ENCODE measurements at places on chromosomes 7 and 10.

- DNase-seq = no peak
These were observed 97.0 kb upstream of the PPIF start for GRCh38 chr10:79250259-79250658.

DNA sequence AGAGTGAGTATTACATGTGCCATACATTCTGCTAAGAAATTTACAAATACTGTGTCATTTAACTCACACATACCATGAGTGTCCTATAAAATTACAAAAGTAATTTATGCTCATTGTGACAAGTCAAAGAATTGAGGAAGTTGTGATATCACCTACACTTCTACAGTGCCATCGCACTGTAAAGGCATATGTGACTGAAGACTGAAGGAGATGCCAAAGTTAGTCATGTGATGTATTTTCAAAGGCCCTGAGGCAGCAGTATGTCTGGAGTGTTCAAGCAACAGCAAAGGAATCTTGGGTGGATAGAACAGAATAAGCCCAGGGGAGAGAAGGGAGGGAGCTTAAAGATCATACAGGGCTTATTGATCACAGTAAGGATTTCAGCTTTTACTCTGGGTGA lies 176.8 kb downstream of the WNT2 start:
- DNase-seq = peak; percentile 42

DNA sequence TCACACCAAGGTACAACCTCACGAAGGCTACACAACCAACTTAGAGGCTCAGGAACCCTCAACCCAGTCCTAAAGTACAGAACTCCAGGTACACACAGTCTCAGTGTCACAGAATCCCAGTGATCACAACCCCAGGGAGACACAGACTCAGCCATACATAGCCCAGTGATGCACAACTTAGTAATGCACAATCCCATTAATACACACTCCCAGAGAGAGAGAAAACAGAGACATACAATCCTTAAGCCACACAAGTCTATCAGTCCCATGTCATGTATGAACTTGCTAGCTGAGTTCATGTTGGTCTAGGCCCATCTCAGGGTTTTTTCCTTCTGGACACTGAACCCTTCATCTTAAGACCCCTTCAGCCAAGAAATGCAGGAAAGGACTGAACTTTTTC lies 4.6 kb downstream of the KCNIP2 start:
- no peak for DNase-seq

DNA sequence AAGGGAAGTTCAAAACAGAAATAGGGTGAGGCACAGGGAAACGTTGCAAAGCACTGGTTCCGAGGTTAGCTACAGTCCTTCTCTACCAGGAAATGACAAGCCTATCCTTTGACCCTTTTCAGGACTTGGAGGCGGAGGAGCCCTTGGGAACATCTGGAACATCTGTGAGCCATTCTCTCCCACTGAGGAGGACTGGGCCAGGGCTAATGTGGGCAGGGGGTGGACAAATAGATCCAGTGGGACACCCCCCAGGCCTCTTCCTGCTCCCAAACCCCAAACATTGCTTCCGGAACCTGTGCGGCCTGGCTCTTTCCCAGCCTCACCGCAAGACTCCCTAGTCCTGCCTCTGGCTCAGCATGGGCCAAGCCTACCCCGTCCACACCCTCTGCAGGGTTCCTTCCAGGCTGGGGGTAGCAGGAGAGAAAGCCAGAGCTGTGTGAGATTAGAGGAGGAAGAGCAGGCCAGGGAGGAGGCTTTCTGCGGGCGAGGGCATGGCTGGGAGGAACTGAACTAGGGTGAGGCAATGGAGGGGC lies 36.5 kb downstream of the GHRHR start:
- DNase-seq = no peak

- no peak for DNase-seq
These were observed 70.8 kb downstream of the TCF7L2 start for GRCh38 chr10:113020838-113021237.

- DNase-seq = no peak
These were observed 191.7 kb downstream of the CXCL12 start for GRCh38 chr10:44193166-44193565.

GRCh38 chr10:12476656-12477055 lies 127.3 kb downstream of the CAMK1D start:
- no peak for DNase-seq

DNA sequence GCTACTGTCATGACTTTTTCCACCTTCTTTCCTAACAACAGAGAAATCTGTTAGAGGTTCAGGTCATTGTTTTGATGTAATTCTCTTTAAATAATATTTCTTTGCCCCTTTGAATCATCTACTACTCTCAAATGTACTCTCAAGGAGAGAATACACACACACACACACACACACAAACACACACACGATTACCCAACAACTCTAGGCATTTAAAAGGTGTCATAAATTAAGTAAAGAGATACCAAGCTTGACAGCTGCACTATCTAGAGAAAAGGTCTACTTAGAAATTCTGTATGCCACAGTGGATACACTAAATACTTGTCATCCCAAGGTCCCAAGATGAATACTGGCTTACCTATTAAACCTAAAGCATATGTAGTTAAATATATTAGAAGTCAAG lies 4.8 kb downstream of the PANK1 start:
- DNase-seq = no peak

- DNase-seq = peak; percentile 53
These were observed 16.2 kb upstream of the NME8 start for GRCh38 chr7:37832194-37832593.

DNA sequence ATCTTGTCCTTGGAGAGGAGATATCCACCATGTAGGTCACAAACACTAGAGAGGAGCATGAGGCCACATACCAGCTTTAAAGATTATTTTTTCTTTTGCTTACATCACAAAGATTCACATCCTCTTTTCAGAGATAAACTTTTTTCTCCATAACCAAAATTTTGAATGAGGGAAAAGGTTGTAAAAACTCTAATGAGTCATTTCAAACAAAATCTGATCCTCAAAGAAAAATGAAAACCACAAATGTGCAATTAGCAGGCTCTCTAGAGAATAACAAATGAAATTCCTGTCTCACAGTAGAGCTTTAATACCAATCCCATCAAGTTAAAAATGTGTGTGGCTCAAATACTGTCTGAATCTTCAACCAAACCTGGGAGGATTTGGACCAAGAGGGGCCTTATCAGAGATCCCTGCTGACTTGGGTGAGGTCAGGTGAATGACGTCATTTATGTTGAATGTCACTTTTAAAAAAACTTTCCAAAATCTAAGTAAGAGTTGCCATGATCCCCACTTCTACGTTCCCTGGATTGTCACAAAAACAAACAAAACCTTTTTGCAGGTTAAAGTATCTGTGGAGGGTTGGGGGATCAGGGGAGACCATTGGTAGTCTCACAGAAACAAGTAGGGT lies 261.5 kb upstream of the NPSR1 start:
- DNase-seq = no peak

DNA sequence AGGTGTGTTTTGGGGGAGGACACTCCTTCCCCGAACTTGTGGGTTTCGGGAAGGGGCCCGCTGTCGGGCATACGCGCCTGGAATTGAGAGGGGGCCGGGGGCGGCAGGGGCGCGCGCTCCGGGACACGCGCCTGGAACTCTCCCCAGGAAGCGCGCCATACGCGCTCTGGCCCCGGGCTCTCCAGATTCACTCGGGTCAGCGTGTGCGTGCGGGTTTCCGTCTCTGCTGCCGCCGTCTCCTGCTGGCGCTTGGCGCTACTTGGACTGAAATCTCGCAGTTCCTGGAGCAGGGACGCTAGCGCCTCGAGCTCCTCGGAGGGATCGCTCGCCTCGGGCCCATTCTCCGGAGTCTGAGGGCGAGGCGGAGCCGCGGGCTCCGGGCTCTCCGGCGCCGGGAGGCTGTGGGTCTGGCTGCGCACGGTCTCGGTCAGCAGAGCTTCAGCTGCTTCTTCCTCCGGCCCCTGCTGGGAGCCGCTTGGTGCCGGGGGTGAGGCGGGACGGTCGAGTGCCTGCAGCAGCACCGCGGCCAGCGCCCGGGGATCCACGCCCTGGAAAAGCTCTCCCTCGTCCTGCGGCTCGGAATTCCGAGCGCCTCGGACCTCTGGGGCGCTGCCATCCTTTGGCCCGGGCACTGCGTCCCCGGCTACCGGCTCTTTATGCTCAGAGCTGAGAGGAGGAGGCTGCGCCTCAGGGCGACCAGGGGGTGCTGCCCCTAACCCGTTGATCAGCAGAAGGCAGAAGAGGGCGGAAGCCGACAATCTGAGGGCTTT lies 1.1 kb downstream of the VGF start:
- no peak for DNase-seq

- no peak for DNase-seq
These were observed 110.7 kb upstream of the CARD11 start for GRCh38 chr7:3154317-3154716.

DNA sequence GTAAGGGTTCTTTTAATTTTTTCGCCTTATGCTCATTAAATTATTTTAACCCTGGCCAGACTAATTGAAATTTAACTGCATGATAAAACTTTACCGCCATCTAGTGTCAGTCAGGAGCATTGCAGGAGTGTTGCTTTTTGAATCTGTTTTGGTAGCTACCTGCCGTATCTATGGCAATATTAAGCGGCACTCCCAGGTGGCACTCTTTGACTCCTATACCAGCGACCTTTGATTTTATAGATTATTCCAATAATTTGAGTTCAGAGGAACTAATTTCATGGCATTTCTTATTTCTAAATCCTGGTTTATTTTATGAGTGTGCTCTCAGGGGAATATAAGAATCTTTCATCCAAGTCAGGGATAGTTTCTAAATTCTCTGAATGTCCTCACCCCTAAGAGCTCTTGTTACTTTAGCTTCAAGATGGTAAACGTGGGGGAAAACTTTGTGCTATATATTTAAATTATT lies 198.9 kb downstream of the REEP3 start:
- DNase-seq = peak; percentile 52

GRCh38 chr7:87178320-87178719 lies 26.1 kb downstream of the DMTF1 start:
- no peak for DNase-seq

GRCh38 chr10:34596351-34596750 lies 218.7 kb downstream of the PARD3 start:
- no peak for DNase-seq

DNA sequence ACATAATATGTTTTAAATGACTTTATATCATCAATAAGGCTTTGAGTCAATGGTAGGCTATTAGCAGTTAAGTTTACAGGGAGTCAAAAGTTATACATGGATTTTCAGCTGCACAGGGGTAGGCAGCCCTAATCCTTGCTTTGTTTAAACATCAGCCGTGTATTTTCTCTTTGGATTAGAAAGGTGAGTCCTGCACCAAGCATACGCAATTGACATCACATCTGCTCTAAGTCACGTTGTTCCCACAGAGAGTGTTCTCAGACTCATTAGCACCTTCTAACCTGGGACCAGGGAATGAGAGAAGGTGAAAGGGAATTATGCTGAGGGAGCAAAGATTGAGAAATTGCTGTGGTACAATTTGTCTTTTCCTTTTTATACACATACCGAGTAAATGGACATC lies 148.6 kb upstream of the ZNF804B start:
- no peak for DNase-seq

DNA sequence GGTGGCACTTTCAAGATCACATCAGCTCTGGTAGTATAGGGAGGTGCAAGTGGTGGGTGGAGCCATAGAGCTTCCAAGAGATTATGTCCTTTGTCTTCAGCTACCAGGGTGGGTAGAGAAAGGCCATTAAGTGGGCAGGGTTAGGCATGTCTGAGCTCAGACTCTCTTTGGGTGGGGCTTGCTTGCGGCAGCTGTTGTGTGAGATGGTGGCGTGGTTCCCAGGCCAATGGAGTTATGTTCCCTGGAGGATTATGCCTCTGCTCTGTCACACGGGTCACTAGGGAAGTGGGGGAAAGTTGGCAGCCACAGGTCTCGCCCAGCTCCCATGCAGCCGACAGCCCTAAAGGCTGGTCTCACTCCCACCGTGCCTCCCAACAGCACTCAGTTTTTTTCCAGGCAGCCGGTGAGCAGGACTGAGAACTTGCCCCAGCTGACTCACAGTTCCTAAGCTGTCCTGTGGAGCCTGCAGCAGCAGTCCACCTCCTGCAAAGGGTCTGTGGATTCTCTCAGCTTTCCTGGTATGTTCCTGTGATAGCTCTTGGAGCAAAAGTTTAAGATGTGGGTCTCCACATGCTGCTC lies 459.0 kb downstream of the SH2D4B start:
- no peak for DNase-seq

DNA sequence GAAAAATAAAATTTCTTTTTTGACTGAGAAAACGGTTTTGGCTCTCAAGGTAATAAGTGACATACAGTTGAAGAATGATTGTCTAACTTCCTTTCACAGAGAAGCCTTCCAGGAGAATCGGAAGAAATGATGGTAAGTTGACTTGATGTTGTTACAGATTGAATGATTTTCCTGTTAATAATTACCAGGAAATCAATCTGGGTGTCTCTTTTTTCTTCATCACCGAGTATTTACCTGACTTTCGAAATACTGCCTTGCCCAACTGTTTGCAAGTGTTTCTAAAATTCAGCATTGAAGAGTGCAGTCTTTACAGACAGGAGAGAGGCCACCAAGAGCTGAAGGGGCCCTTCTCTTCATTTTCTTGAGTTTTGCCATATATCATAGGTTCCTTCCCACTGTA lies 4.0 kb downstream of the ITIH2 start:
- no peak for DNase-seq

GRCh38 chr7:119270045-119270464 lies 1002.9 kb upstream of the KCND2 start:
- peak; percentile 88 for DNase-seq

DNA sequence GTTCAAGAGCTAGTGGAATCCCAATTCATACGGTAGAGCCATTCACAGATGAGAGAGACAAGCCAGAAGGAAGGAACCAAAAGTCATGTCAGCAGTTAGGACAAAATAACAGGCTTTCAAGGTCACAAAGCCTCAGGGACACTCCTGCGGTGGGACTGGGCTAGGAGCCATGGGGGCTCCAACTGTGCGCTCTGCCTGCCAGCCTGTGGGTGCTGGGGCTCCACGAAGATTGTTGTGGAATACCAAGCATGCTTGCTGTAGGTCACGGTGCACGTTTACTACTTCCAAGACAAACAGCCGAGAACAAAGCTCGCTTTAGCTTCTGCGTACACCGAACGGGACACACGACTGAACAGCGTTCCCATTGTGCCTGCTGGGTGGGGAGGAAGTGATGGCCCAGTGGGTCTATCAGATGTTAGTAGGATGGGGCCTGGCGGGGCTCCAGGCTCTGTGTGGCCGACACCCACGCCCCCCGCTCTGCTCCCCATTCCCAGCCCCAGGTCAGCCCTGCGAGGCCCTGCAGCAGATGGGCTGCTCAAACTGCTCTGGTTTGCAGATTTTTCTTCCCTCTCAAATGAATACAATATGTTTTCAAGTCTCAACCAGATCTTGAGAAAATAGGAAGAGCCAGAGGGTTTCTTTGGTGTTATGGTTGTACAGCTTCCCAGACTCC lies 158.9 kb downstream of the EGFR start:
- DNase-seq = peak; percentile 91

GRCh38 chr7:24158975-24159374 lies 125.0 kb upstream of the NPY start:
- no peak for DNase-seq

GRCh38 chr7:18993933-18994668 lies 123.3 kb downstream of the TWIST1 start:
- peak; percentile 30 for DNase-seq

Data from SK-MEL-5 (cell line).